ENCODE measurements at places on chromosomes 11 and 22. TPM values are rescaled to one million over a fixed set of nuclear protein-coding genes. Genes with fewer than 3 reads are reported as not detected.

The BARX2 gene
- not detected for polyA plus RNA-seq

The TRIM51 gene
- polyA plus RNA-seq: not detected

The TMEM151A gene
- polyA plus RNA-seq: not detected

The SIK3 gene
- polyA plus RNA-seq: 14.1 TPM

The OR4D5 gene
- polyA plus RNA-seq: not detected

The LMNTD2 gene
- 0.96 TPM for polyA plus RNA-seq

The GGTLC2 gene
- polyA plus RNA-seq: not detected

The OR5P2 gene
- not detected for polyA plus RNA-seq

The SCGB1A1 gene
- polyA plus RNA-seq: not detected

The FREY1 gene
- polyA plus RNA-seq: not detected

The ZNF280A gene
- not detected for polyA plus RNA-seq

Measured in naive thymus-derived CD8-positive, alpha-beta T cell (primary cell).